Omental fat pad (tissue), 4 donors: ENCODE measurements at places on chromosomes 3 and 15. TPM values are rescaled to one million over a fixed set of nuclear protein-coding genes. Genes with fewer than 3 reads are reported as not detected.

DNA sequence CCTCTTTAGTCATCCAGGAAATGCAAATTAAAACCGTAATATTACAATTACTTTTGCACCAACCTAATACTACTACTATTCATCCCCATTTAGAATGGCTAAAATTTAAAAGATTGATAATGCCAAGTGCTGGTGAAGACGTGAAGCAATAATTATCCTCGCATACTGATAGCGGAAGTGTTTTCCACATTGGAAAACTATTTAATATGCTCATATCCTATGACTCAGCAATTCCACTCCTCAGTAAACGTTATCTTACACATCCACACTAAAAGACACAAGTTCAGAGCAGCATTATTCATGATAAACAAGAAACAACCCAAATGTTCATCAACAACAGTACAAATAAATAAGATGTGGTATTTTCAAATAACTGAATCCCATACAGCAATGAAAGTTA lies 70.6 kb downstream of the VPS13C start:
- no peak for DNase-seq

TIMP4 gene
- 295 TPM for total RNA-seq

- DNase-seq, result no peak
These were observed 1.1 kb downstream of the GRAMD2A start for GRCh38 chr15:72196409-72197040.

DNA sequence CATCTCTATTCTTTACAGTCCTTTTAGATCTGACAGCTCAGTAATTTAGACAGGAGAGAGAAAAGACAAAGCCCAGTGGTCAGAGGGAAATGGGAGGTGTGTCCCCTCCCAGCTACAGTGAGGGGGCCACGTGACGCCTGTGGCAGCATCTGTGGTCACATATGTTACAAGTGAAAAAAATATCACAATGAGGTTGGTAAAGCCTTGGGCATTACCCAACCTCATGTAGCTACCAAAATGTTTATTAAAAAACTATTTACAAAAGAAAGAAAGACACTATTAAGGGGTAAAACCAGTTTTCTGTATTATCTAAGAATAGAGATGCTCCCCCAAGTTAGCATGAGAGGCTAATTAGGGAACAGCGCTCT lies 42.9 kb upstream of the PLCL2 start:
- no peak for DNase-seq
